Activated CD4-positive, alpha-beta T cell treated with anti-CD3 and anti-CD28 coated beads for 24 hours (primary cell): ENCODE measurements at places on chromosomes 4 and X.

DNA sequence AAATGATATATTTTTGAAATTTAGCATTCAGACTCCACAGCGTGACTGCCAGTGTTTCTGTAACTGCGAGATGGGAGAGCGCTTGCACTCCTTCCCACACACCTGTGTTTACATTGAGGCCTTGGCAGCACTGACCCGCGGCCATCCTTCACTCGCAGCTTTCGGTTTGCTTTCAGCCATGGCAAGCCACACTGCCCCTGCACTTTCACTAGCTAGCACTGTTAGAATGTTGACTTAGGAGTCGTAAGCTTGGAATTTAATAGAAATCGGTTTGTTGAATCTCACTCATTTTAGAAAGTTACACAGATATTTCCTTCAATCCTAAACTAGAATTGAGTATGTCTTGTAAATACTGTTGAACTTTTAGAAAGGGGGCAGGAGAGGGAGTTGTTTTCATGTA, 136.2 kb downstream of the CFAP299 start:
- no peak for DNase-seq

GRCh38 chrX:139647597-139647996, 60.4 kb downstream of the MCF2 start:
- no peak for DNase-seq

GRCh38 chr4:189940178-189941004, at the start of gene FRG1:
Gene FRG1 (plus strand): TSS chr4:189940872. CDS start chr4:189941010, 138 bp downstream.
- DNase-seq: peak; percentile 91

- no peak for DNase-seq
These were observed 1227.8 kb downstream of the FAM133A start for GRCh38 chrX:94901849-94902248.

DNA sequence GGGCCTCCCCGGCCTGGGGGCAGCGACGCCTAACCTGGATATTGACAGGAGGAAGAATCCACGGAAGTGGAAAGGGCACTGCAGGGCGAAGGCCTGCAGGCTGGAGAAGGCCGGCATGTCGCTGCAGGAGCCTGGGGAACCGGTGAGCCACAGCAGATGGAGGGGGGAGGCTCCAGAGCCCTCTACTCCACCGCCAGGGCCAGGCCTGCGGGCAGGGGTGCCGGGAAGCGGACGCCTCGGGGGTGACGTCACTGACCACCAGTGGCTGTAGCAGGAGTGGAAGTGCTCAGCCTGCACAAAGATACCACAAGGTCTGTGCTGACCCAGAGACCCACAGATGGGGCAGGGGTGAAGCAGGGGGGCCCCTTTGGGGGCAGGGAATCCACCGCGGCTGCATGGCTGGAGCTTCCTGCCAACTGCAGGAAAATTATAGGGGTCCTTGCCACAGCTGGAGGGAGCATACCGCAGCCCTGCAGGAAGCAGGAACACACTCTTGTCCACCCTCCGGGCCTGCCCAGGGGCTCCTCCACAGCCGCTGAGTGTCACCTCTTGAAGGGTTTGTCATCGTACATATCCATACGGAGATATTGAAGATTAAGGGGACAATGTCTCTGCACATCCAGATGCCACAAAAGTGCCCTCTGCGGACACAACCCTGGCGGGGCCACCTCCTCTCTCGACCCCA, 7.6 kb upstream of the HTRA3 start:
- no peak for DNase-seq
